CD4-positive, alpha-beta memory T cell (primary cell): ENCODE measurements at places on chromosomes 3 and 15.

DNA sequence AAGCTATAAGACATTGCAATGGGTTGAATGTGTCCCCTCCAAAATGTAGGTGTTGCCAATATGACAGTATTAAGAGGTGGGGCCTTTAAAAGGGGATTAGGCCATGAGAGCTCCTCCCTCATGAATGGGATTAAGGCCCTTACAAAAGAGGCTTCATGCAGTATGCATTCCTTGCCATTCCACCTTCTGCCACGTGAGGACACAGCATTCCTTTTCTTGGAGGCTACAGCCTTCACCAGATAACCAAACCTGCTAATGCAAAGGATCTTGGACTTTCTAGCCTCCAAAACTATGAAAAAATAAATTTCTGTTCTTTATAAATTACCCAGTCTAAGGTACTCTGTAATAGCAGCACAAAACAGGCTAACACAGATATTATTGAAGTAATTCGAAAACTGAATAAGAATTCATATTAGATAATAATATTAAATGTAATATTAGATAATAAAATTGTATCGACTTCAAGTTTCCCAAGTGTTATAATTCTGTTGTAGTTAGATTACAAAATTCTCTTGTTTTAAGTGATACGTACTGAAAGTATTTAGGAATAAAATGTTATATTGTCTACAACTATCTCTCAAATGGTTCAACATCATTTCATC, 29.4 kb upstream of the ATP8B4 start:
- no peak for DNase-seq

DNA sequence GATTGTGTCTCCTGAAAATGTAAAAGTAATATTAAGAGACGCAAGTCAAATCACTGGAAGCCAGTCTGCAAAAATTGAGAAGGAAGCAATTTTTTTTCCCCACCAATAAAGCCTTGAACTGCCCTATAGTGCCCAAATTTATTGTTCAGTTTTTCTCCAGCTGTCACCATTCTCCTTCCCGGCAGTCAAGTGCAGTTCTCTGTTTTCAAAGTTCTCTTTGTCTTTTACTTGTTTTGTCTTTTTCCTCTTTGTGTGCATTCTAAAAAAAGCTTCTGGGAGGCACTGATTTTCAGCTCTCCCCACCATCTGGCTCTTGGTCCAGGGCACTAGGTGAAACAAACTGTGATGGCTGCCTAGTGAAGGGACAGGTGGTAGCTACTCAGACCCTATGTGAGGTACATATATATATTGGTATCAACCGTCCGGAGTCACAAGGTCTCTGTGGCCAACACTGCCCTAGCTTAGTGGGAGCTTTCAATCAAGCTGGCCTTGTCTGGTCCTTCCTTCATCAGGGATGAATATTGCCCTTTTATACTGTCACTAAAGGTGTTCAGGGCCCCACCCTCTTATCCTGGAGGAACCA, 6.1 kb upstream of the CLRN1 start:
- DNase-seq = no peak

- no peak for DNase-seq
These were observed 28.3 kb downstream of the RETNLB start for GRCh38 chr3:108728934-108729333.

- DNase-seq = no peak
These were observed 201.2 kb downstream of the OPA1 start for GRCh38 chr3:193794002-193794881.

GRCh38 chr3:45760878-45761711, 35.2 kb downstream of the SLC6A20 start:
- DNase-seq = peak; percentile 30

DNA sequence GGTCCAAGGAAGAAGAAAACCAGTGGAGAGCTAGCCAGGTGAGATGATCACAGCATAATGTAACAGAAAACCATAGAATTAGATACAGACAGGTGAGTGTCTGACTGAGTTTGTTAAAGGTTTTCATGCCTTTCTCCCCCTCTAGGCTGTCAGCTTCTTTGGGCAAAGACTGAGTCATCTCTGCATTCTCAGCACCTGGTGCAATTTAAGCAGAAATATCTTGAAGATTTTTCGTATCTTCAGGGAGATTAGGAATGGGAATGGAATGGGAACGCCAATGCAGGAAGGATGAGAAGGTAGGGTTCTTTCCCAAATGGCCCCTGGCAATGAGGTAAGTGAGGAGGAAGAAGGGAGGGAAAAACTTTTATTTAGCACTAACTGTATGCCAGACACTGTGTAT, 122.0 kb upstream of the SLC7A14 start:
- no peak for DNase-seq

DNA sequence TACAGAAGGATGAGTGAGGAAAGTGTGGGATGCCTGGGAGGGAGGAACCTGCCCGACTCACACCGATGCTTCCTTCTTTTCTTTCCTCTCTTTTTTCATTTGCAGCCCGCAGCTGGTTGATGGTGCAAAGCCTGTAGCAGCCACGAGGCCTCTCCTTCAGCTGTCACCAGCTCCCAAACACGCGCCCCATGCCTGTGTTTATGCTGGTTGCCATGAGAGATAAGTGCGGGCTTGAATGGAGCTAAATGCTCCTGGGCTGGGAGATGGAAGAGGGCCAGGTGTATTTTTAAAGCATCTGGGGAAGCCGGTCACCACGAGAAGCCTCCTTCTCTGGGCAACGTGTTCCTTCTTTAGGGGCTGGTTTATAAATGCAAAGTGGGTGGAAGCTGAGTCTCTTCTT, 9.3 kb downstream of the COLQ start:
- DNase-seq = no peak

GRCh38 chr3:45771166-45771775, 25.1 kb downstream of the SLC6A20 start:
- no peak for DNase-seq

DNA sequence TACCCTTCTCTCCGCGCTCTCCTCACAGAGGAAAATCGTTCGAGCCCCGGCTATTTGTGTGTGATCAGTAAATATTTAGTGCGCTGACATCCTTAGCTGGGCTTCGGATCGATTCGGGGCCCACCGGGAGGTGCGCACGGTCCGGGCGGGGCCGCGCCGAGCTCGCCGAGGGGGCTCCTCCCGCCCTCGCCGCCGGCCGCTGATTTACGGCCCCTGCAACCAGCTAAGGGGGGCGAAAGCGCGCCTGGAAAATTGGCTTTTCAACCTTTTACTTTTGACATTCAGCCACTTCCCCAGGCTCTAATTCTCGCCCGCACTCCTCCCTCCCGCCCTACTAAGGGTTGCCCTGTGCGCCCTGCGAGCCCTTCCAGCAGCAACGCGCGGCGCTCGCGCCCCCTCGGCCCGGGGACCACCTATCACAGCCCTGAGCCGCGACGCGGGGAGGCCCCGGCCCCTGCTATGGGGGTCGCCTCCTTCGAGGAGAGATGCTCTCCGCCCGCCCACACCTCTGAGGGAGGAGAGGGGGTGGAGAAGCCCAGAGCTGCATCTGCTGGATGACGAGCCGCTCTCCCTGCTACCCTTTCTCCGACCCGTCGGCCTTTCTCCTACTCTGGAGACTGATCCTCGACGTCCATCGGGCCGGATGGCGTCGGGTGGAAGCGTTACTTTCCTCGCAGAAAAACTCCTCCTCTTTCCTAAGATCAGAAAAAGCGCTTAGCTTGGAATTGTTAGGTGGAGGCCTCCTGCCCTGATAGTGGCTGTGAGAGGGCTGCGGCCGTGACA, 7.8 kb upstream of the NR2F2 start:
- DNase-seq = no peak

DNA sequence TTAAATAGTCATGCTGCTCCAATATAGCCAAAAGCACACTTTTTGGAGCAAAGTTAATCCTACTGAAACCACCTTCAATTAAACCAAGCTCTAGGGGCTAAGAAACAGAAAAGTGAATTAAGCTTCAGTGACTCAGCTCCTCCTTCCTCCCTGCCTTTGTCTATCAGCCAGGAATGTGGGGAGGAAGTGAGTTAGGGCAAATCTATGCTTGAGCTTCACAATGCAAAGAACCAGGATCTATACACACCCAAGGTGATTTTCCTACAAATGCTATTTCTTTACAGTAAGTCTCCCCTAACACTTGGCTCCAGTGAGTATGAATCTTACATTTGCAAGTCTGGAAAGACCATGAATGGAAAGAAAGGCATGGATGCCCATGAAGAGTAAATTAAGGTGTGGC, 212.1 kb downstream of the P3H2 start:
- no peak for DNase-seq

GRCh38 chr3:105328338-105328730, 38.4 kb upstream of the ALCAM start:
- no peak for DNase-seq

DNA sequence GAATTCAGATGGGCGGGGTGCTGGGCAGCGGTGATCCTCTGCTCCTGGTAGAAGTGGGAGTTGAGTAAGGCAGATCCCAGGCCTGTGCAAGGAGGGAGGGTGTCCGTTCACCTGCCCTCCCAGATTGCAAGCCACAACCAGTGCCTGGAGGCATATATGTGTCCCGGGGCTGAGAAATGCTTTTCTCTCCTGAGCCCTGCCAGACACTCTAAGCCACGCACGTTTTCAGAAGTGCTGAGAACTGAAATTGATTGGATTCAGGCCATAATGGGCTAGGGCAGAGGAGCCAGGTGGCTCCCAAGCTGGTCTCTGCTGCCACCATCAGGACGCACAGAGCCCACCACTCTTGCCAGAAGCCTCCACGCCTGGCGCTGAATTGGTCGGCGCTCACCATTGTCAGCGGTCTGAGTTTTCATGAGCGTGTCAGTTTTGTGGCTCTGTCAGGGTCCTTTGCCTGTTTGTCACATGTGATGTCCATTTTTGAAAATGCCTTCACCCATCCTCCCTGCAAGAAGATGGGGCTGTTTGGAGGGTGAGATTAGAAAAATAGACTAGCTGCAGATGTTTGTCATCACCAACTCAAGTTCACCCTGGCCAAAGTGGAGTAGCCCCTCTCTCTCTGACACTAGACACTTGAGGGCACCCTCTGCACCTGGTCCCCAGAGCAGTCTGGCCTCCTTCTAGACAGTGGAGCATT, 15.4 kb upstream of the BFSP2 start:
- DNase-seq = no peak

- DNase-seq = no peak
These were observed 3.0 kb upstream of the BUB1B start for GRCh38 chr15:40157778-40158447.

DNA sequence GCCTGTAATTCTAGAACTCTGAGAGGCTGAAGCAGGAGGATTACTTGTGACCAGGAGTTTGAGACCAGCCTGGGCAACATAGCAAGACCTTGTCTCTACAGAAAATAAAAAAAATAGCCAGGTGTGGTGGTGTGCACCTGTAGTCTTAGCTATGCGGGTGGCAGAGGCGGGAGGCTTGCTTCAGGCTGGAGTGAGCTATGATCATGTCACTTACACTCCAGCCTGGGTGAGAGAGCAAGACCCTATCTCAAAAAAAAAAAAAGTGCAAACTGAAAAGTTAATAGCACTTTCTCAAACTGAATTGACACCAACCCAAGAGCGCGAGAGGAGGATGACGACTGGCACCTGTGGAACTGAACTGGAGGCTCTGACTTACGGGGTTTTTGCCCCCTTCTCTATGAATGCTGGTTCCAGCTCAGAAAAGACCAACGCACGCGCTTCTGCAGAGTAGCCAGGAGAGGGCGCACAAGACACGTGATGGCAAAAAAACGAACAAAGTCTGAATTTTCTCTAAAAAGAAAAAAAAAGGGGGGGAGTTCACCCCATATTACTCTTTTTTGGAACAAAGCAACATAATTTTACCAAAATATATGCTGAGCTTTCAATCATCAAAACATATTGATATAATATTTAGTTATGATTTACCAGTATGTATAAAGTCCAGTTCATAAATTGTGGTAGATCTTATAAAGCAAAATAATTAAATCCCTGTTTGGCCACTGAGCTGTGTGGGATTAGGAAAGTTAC, 23.7 kb downstream of the CFAP92 start:
- peak; percentile 58 for DNase-seq
